ENCODE measurements at places on chromosomes 11 and 22.

- no peak for DNase-seq
Measured at GRCh38 chr22:21055564-21055834, 9.8 kb downstream of the LRRC74B start.

- no peak for DNase-seq
Measured at GRCh38 chr22:45684169-45684568, 12.5 kb downstream of the ATXN10 start.

DNA sequence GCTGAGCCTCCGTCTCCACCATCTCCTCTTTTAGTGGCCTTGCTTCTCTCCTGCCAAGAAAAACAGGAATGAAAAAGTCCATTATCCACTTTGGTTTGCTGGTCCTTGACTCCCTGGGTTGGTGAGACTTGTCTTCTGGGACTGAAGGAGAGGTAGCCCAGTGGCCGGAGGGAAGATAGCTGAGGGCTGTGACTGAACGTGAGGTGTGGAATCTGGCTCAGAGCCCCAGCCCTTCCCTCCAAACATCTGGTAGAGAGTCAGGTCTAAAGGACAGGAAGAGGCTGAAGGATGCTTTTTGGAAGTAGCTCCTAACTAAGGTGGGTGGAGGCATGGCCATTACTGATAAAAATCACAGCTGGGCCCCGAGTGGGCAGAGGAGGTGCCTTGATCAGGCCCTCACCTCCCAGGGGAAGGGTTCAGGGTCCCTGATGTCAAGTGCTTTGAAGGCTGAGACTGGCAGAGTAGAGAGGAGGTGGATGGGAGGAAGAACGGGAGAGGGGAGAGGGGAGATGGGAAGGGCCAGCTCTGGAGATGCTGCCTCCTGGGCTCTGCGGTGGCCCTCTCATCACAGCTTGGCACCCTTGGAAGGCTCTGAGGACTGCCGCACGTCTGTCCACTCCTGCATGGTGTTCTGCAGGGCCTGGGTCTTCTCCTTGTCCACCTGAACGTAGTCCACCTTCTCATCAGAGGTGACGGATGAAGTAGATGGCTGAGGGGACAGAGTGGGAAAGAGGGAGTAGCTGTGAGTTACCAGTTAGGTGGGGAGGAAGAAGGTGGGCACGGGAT, 30.2 kb downstream of the USP35 start:
- no peak for DNase-seq

- no peak for DNase-seq
Measured at GRCh38 chr11:22347857-22348487, 9.8 kb downstream of the SLC17A6 start.

DNA sequence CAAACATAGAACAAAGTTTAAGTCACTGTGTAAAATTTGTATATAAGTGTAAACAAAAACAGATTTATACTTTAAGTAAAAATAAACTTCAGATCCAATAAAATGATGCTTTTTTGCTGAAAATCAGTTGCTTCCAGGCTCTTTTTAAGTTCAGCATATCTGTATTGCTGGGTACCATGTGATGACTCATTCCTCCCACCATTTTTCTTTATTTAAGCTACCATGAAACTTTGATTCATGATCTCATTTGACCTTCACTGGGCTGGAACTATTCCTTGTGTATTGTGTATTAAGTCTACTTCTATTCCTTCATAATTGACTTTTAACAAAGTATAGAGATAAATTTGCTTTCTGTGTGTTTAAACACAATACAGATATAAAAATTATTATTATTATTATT, 46.3 kb upstream of the RRM1 start:
- no peak for DNase-seq

DNA sequence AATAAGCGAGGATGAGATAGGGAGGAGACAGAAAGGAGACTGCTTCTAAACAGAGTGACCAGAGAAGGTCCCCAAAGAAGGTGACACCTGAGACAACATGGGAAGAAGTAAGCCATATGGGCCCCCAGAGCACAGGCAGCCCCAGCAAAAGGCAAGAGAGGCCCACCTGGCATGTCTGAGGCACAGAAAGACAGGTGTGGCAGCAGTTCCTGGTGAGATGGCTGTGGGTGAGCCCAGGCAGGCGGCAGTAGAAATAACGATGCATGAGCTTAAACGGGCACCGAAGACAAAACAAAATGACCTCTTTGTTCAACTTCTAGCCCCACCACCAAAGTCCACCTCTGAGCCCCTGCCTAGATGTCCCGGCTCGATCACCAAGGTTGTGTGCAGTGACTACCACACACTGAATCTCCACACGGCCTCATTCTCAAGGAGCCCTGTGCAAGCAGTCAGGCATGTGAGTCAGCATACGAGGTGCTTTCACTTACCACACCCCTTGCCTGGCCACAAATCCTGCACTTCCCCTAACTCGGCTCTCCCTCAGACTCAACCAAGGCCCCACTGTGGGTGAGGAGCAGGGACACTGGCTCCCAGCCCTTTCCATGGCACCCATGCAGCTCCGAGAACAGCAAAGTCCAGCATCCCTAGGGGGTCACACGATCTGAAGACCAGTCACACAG, 77.6 kb downstream of the PACSIN2 start:
- peak; percentile 18 for DNase-seq

DNA sequence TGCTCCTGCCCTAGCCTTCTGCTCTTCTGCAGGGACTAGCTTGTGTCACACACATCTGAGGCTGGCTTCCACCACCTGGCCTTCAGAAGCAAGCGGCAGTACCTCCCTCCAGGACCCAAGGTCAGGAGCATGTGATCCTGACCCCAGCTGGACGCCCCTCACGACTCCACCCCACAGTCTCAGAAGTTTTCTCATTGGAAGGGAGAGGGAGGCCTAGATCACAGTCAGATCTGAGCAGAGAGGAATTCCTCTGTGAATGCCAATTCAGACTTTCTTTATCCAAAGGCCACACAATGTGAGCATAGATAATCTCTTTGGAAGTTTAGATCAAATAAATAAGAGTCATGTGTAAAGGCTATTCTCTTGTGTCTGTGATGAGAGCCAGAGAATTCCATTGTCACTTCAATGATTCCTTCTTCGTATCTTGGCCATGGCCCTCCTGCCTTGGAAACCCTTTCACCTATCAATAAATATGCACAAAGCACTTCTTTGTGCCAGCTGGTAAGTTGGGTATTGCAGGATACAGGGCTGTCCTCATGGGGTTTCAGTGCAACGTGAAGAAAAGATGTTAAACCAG, 142.9 kb downstream of the SNX19 start:
- no peak for DNase-seq

DNA sequence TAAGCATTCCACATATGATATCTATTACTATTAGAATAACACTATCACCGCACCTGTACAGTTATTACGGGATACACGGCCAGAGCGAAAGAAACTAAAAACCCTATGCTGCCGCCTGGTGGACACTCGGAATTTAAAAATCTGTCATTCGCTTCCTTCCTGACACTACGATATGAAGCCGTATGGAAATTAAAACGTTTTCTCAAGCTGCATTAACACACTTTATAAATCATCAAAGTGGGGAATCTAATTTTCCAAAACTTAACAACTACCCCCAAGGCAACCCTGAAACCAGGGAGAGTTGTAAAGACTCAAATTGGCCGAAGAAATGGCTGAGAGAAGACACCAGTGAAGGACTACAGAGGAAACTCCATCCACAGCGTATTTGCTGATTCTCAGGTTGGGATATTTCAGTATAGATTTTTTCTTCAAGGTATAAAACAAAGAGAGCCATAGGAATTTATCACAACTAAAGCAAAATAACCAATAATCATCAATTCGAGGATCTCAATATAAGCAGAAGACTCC, 1.4 kb downstream of the CCDC73 start:
- peak; percentile 43 for DNase-seq
